ENCODE measurements at places on chromosomes 4 and X.

DNA sequence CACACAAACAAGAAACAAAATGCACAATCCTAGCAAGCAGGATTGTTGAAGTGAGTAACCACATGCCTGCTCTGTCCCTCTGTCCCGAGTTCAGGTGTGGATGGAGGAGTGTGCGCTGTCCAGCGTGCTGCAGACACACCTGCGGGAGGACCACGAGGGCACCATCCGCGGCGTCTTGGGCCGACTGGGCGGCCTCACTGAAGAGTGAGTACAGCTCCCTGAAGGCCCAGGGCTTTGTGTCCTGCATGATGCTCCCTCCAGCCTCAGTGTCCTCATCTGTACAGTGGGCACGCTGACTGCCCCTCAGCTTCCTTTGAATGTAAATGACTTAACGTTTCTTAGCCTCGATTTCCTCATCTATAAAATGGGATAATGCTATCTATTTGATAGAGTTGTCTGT is 82.5 kb downstream of the EVC start:
- no peak for DNase-seq

DNA sequence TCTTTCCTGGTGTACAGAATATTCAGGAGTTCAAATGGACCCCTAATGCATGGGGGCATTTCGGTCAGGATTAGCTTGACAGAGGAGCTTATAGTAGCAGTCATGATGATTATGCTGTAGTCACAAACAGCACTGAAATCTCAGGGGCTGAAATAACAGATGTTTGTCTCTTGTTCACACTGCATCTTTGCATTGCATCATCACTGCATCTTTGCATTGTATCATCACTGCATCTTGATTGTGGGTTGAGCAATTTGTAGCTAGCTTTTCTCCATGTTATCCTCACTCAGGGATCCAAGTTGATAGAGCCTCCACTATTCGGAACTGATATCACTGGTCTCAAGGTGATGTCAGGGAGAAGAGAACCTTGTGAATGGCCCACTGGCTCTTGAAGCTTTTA is 160.9 kb downstream of the GATB start:
- DNase-seq, result no peak

DNA sequence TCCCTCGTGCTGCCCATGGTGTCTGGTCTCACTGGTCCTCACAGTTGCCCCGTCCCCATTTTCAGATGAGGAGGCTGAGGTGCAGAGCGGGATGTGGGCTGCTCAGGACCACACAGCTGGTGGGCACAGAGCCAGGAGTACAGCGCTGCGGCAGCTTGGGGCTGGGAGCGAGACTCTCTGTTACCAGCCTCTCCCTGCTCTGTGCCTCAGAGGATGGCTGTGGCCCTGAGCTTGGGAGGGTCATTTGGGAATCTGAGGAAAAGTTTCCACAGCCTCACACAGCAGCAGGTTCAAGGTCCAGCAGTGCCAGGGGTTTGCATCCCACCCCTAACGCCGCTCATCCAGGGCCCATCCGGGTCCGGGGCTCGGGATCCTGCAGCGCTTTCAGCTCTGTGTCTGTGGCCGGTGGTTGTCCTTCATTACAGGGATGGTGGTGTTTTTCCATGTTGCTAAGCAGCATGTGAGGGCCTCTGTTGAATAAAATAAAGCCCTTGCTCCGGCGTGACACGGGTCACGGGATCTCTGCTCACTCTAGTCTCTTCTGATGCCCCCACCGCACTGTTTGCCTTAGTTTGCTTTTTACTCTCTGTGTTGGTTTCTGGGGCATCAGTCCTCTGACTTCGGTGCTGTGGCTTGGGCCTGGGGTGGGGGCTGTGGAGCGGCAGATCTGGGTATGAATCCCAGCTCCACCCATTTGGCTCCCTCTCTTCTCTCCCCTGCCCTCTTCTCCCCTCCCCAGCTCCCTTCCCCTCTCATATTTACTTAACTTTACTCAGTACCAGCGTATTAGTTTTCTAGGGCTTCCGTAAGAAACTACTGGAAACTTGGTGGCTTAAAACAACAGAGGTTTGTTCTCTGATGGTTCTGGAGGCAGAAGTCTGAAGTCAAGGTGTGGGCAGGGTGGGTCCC is 6.5 kb downstream of the WFS1 start:
- peak; percentile 53 for DNase-seq

DNA sequence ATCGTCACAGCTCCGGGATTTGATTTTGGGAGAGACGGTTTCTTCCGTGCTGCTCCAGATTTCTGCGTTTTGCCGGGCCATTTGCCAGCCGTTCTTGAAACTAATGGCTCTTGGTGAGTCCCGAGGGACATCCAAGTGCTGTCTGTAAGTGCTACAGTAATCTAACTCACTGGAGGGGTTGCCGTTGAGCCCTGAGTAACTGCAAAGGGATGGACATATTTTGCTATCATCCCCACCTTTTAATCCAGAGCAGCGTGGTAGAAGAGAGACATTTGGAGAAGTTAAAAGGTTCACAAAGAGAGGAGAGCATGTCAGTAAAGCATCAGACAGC is 88.9 kb upstream of the PDLIM3 start:
- no peak for DNase-seq

GRCh38 chr4:184993247-184993646 is 25.0 kb upstream of the HELT start:
- DNase-seq, result no peak

GRCh38 chrX:129566073-129566472 is 26.0 kb downstream of the OCRL start:
- peak; percentile 45 for DNase-seq

DNA sequence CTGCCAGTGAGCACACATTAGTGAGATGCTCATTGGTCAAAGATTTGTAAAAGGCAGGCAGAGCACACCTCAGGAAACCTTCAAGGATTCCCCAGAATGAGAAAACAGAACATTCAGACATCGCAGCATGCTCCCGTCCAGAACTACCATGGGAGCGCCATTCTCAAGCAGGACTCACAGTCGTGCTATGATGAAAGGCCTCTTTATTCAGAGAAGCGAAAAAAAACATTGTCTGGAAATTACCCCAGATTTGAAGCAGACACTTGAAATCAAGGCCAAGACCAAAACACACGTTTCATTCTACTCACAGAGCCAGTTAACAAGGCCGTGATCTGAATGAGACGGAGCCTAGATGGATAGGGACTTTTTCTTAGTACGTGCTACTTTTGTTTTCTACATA is 961.8 kb upstream of the TENM3 start:
- no peak for DNase-seq

DNA sequence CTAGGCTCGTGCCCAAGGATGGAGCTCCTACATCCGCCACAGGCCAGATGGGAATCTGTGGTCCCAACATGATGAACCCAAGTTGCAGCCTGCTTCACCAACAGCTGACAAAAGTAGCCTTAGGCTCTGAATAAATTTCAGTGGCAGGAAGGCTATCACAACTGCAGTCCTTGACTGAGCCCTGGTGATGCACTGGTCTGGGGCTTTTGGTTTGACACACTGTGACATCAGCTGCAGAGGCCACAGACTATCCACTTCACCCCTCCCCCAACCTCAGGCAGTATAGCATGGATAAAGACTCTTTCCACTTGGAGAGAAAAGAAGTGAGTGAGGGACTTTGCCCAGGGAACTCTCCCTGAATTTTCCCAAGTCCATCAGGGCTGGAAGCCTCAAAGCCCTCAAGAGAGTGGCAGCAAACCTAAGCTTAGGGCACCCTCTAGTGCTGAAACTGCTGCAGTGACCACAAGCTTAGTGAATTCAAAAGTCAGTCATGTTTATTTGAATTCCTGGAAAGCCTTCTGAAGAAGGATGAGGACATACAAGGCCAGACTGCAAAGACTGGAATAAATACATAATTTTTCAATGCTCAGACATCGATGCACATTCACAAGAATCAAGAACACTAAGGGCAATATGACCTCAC is 135.0 kb upstream of the TENT5D start:
- DNase-seq, result no peak

DNA sequence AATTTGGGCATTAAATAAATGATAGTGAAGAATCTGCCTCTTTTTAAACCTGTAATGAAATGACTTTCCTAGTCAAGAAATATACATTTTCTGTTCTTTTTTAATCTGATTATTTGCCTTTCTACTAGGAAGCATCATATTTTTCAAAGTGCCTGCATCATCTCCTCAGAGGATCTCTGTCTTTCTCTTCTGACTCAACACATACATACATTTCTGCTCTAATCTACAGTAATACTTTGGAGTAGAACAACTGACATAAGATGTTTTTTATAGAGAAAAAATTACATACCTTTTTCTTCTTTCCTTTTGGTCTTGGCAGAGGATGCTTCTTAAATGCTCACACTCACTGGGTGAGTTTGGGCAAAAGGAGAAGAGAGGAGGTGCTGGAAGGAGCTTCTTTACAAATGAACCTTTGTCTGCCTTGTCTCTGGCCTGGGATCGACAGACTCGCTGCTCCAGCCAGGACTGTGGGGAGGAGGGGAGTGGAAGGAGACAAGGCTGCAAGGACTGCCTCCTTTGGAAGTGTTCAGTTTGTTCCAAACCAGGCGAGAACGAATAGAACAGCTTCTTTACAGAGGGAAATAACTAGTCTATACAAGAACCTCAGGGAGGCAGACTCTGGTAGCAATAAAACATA is at the start of gene SCRG1:
Gene SCRG1, minus strand, starts transcription at position 338 of the 637 bp plus-strand sequence. CDS start 7,702 bp downstream, outside the sequence.
- peak; percentile 78 for DNase-seq

DNA sequence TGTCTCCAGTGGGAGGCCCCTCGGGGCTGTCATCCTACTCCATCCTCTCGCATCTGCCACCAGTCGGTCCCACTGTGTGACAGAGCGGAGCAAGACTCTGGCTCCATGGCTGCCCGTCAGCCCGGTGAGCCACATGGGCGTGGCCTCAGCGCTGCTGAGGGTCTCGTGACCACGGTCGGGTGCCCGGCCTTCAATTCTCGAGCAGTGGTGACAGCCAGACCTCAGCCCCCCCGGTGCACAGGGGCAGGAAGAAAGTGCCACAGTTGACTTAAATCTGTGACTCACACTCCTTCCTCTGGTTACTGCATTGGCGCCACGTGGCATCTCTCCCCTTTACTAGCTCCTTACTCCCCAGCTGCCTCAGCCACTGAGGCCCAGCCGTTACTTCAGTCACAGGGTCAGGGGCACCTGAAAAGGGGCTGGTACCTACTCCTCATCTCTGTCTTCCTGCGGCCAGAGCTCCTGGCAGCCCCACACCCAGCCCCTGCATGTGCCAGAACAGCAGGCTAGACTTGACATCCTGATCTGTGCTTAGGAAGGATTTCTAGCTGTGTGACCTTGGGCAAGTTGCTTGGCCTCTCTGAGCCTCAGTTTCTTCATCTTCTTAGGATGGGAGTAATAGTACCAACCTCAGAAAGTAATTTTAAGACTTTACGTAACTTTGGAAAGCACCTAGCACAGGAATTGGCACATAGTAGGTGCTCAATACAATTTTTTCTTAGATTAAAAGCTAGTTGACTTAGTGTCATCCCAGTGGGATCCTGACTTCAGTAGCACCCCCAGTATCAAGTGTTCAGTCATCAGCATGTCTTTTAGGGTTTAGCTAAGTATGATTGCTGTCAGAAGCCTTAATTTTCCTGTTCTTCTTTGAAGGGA is 66.1 kb downstream of the TNIP2 start:
- DNase-seq, result no peak

DNA sequence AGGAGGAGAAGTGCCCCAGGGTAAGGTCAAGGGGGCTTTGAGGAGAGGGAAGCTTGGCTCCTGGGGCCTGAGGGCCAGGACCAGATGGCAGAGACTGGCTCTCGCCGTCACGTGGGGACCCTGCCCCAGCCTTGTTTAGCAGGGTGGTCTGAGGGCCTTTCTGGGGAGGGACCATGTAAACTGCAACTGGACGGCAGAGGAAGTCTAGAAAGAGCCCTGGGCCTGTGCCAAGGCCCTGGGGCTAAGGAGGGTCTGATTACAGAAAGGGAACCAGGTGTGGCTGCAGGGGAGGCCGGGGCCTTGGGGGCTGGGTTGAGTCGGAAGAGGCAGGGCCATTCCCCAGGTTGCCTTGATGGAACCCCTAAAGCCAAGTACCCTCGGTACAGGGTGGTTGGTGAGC is 1.8 kb upstream of the HGFAC start:
- no peak for DNase-seq

- no peak for DNase-seq
Measured at GRCh38 chr4:152294331-152294730, 241.6 kb downstream of the FBXW7 start.

- no peak for DNase-seq
Measured at GRCh38 chr4:40375620-40376019, 40.5 kb downstream of the CHRNA9 start.

DNA sequence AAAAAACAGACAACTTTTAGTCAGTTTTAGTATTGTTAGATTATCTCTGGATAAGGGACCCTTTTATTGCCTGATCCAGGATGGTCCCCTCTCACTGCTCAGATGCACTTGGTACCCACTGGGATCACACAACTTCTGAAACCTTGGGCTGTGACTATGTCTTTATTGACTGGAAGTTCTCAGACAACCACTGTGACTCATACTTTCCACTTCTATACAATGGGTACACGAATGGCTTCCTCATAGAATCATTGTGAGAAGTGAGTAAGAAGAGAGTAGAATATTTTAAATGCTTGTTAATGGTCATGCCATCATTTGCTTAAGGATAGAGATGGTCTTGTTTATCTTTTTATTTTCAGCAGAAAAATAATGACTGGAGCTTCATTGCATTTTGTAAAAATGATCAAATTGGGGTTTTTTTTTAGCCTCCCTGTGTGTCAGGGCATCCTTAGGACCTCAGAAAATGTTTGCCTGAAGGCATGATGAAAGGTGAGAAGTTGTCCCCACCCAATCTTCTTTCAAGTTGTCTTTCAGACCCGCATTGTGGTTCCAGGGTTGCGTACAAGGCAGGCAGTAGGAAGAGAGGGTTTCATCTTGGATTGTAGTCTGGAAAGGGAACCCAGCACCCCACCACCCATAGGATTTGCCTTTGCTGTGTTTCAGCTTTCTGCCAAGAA is 115.1 kb downstream of the CPEB2 start:
- DNase-seq, result no peak

GRCh38 chrX:10021461-10022272 is 54.5 kb downstream of the CLDN34 start:
- DNase-seq, result no peak

GRCh38 chr4:10380735-10381134 is 76.5 kb downstream of the ZNF518B start:
- DNase-seq, result no peak

GRCh38 chr4:155529272-155529671 is 137.4 kb upstream of the GUCY1A1 start:
- DNase-seq, result no peak

- DNase-seq, result no peak
Measured at GRCh38 chr4:113837397-113837796, 75.9 kb upstream of the CAMK2D start.

- DNase-seq, result no peak
Measured at GRCh38 chrX:20333672-20334071, 67.0 kb upstream of the RPS6KA3 start.

- DNase-seq, result no peak
Measured at GRCh38 chr4:155964016-155964891, 10.6 kb upstream of the CTSO start.

- DNase-seq, result no peak
Measured at GRCh38 chrX:12977761-12978204, 2.9 kb downstream of the TMSB4X start.

GRCh38 chr4:113446019-113446418 is 315.5 kb downstream of the CAMK2D start:
- no peak for DNase-seq

GRCh38 chr4:117770269-117771102 is 263.8 kb upstream of the NDST3 start:
- no peak for DNase-seq

All from left hindlimb (tissue), 1 donor.